ENCODE measurements at places on chromosomes 2 and 18. TPM values are rescaled to one million over a fixed set of nuclear protein-coding genes. Genes with fewer than 3 reads are reported as not detected.

GAD1 gene
- 0.86 TPM for total RNA-seq

ICOS gene
- total RNA-seq, result 211 TPM

BABAM2 gene
- total RNA-seq, result 41.8 TPM

TSN gene
- total RNA-seq, result 49.8 TPM

C1QL2 gene
- total RNA-seq, result not detected

PNKD gene
- total RNA-seq, result 21.4 TPM

ABHD1 gene
- 0.19 TPM for total RNA-seq

BCL2 gene
- total RNA-seq, result 49.6 TPM

IL37 gene
- total RNA-seq, result not detected

ADAM23 gene
- total RNA-seq, result 0.10 TPM

SPP2 gene
- not detected for total RNA-seq

C2orf80 gene
- not detected for total RNA-seq

LIMS3 gene
- 1.5 TPM for total RNA-seq

TRIM54 gene
- not detected for total RNA-seq

POTEC gene
- total RNA-seq, result not detected

PROKR1 gene
- total RNA-seq, result not detected

CCBE1 gene
- total RNA-seq, result not detected

FOXI3 gene
- total RNA-seq, result not detected

SKA1 gene
- total RNA-seq, result 36.1 TPM

CRYBA2 gene
- total RNA-seq, result not detected

HES6 gene
- 3.1 TPM for total RNA-seq

ZBTB14 gene
- 21.0 TPM for total RNA-seq

AQP12A gene
- total RNA-seq, result not detected

RNF144A gene
- total RNA-seq, result 49.0 TPM

CCDC74B gene
- 3.7 TPM for total RNA-seq

RAMP1 gene
- 0.62 TPM for total RNA-seq

TLX2 gene
- total RNA-seq, result 0.10 TPM

DLX1 gene
- not detected for total RNA-seq

DNER gene
- total RNA-seq, result not detected

DNA sequence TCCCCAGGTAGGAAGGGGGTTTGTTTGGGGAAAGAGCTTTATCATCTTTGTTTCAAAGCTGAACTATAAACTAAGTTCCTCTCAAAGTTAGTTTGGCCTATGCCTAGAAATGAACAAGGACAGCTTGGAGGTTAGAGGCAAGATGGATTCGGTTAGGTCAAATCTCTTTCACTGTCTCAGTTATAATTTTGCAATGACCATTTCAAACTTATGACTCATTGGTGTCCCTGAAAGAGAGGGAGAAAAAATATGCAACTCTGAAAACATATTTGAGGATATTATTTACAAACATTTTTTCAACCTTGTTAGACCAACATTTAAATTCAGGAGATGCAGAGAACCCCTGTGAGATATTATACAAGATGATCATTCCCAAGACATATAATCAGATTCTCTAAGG lies 95.7 kb downstream of the EFEMP1 start:
- no peak for DNase-seq

DNA sequence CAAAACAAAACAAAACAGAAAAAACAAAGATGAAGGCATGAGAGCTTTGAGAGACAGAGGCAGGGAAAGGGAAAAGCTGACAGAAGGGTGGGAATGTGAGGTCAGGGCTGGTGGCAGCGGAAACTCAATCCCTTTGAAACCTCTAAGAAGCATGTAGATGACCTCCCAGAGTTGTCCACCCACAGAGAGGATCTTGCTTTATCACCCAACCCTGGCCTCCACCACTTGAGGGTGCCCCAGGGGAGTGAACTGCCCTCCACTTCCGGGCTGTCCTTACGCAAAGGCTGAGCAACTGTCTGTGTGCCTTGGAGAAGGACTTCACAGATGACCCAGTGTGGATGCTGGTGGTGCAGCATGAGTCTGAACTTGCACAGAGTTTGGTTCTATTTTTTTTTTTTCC lies 26.7 kb downstream of the PDCL3 start:
- no peak for DNase-seq

DNA sequence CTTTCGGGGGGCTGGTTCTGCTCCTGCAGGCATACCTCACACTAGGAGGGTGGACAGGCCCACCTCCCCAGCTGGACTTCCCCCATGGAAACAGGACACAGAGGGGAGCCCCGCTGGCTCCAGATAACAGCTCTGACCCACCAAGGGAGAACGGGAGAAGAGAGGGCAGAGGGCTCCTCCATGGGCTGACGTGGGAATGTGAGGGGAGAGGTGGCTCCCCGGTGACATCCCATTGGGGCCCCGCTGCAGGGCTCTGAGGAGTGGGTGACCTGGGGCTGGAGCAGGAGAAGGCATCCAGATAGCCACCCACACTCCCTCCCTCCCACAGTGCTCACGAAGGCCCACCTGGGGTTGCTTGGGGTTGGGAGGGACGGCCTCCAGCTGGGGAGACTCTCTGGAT lies 45.9 kb downstream of the FBLN7 start:
- no peak for DNase-seq

GRCh38 chr2:38499548-38500282 lies 103.0 kb downstream of the HNRNPLL start:
- no peak for DNase-seq

GRCh38 chr18:37717098-37717497 lies 151.5 kb upstream of the CELF4 start:
- DNase-seq, result no peak

DNA sequence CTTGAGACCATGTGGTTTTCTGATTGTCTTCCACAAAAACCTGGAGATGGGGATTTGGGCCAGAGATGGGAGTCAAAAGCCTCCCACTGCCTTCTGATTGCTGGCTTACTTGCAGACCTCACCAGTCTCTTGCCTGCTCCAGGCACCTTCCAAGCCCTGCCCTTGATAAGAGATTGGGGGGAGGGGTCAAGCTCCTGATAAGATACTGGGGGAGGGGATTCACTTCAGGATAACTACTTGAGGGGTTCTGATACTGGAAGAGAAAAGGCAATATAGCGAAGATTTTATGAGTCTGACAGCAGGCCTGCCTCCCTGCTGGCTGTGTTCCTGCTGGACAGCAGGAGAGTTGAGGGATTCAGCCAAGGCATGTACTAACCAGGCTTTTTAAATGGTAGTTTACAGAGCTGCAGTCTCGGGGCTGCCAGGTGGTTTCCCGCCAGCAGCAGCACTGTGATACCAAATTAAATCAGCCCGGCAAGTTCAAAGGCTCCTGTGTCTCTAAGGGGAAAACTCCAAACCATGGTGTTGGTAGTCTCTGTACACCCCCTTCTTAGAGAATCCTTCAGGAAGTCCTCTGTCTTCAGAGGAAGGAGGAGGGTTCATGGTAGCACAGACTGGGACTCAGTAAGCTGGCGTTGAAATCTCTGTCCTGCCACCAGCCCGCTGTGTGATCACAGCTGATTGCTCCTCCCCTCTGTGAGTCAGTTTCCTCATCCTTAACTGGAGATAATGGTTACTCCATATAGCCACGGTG lies 58.3 kb downstream of the FBXO36 start:
- peak; percentile 43 for DNase-seq

- no peak for DNase-seq
These were observed 96.8 kb upstream of the DNAJC10 start for GRCh38 chr2:182619276-182619675.

- DNase-seq, result no peak
These were observed 12.1 kb downstream of the PLEKHH2 start for GRCh38 chr2:43648994-43649701.

- DNase-seq, result peak; percentile 9
These were observed 116.3 kb upstream of the SCN7A start for GRCh38 chr2:166610180-166610912.

DNA sequence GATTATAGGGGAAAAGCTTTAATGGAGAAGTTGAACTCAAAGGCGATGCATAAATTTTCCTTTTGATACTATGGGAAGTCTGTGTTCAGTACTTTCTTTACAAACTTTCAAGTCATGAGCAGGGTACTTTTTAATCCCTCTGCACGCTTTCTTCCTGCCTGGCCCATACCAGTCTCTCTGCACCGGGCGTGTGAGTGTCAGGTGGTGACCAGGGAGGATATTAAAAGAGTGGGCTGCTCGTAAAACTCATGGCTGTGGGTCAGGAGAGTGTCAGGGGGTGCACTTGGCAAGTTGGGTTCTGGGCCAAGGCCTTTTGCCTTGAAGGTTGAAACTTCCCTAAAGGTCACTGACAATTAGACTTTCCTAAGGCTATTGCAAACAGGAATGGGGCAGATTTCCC lies 367.8 kb downstream of the GPD2 start:
- no peak for DNase-seq

DNA sequence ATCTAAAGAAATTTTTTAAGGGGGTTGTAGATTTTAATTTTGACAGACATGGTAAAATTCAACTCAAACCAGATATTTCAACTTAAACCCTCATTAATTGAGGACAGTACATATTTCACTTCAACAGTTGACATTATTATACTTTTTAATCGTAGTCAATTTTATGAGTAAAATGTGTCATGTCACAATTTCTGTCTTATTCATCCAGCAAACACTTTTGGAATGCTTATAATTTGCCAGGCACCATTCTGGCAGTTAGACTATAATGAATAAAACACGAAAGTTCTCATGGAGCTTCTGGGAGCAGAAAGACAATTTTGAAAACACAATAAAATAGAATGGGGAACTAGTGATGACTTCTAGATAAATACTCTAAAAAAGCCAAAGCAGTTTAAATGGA lies 1094.8 kb downstream of the SUCLG1 start:
- no peak for DNase-seq

DNA sequence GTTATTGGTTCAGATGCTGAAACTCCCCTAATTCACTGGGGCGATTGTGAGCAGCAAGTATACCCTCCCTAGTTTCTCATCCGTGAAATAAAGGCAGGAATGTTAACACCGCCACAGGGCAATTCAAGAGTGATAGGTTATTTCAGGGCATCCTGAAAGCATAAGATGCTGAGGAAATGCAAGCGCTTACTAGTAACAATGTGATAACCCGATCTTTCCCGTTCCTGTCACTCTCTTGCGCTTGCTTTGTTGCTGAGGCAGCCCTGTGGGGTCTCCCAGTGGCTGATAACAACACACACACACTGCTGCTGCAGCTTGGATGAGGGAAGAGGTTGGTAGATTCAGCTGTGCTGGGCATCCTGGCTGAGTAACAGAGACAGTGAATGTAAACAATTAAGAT lies 259.3 kb downstream of the AGPS start:
- no peak for DNase-seq

DNA sequence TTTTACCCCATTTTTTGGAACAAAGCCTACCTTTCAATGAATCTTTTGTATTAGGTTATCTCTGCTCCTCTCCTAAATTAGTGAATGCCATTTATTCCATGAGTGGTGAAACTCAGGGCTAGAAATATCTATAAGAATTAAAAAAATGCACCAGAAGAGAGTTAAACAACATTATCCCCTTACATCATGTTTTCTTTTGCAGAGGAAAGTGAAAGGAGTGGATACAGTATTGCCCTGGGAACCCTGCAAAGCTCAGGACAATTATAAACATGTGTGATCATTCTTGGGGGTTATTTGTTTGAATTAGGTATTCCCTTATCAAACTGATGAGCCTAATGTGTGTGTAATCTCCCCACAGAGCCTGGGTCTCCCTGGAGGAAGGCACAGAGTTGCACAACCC lies 559.2 kb downstream of the RNF144A start:
- DNase-seq, result no peak

DNA sequence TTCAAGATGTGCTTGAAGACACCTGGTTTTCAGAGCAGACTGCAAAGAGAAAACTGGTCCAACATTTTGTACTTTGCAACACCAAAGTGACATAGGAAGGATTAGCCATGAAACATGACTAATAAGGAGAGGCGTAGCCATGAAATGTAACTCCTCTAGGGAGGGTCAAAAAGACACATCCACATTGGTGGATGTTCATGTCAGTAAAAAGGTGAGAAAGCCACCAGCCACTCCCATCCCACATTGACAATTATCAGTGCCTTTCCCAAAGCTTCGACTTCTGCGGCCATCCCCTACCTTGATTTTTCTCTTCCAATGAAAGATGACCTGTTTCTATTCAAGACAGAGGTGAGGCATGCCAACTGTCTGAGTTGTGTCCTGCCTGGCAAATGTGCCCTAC lies 223.2 kb downstream of the ALK start:
- no peak for DNase-seq

- peak; percentile 94 for DNase-seq
These were observed at the start of gene PIKFYVE for GRCh38 chr2:208265801-208266552. TSS of gene PIKFYVE (plus strand) at chr2:208266255. CDS start at chr2:208271520, 5,265 bp downstream.

DNA sequence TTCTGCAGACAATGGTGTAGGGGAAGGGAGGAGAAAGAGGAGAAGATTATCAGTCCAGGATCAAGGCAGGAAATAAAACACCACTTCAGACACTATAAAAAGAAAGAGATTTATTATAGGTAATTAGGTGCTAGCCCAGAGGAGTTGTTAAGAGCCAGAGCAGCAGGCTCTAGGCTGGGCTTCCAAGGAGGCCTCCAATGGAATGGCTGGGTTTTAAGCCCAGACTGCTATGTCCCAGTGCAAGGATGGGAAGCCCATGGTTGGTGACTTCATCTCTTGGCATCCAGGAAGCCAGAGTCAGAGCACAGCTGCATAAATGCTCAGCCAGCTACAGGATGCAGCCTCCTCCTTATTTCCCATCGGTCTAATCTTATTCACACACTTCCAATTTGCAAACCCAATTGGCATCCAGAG lies 95.6 kb downstream of the LAMA3 start:
- no peak for DNase-seq

DNA sequence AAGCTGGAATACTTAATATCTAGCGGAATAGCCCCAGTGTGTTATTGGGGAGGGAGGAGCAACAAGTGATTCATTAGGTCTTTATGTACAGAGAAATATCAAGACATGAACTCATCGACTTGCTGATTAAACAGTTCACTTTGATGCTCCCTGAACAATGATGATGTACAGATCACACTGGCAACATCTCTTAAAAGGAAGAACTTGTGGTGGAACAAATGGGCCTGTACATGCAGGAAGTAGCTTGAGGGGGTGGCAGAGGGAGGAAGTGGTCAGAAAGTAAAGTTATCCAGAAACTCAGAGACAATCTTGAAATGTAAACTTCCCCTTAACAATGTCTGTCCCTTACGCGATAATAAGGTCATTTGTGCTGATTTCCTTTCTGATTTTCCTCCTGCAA lies 90.5 kb downstream of the NXPH2 start:
- no peak for DNase-seq

DNA sequence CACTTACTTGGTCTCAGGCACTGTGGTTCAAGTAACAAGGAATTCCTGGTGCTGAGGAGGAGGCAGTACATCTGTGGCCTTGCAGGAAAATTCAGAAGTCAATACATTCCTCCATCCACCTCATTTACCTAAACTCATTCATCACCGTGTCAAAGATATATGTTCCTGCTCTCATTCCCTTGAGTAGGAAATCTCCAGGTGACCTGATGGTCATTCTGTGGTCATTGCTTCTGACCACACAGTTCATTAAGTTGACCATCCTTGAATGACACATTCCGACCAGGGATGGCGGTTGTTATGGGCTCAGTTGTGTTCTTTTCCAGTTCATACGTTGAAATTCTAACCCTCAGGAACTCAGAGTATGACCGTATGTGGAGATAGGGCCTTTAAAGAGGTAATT lies 2.1 kb upstream of the STK17B start:
- DNase-seq, result no peak

GRCh38 chr2:47272031-47272864 lies 117.1 kb upstream of the STPG4 start:
- DNase-seq, result peak; percentile 48

- no peak for DNase-seq
These were observed 203.3 kb downstream of the LRP1B start for GRCh38 chr2:141927536-141927935.

GRCh38 chr2:238380785-238381184 lies 45.9 kb upstream of the ASB1 start:
- no peak for DNase-seq
